Fibroblast of the aortic adventitia (primary cell): ENCODE measurements at places on chromosomes 3 and 15. TPM values are rescaled to one million over a fixed set of nuclear protein-coding genes. Genes with fewer than 3 reads are reported as not detected.

The PLA2G4F gene
- not detected in 2 replicates for total RNA-seq

The ROBO2 gene
- under 0.01 and 1.2 TPM in 2 replicates for total RNA-seq

The ZDHHC19 gene
- not detected in 2 replicates for total RNA-seq

The DAZL gene
- total RNA-seq: not detected in 2 replicates

The AMT gene
- 0.63 and 3.3 TPM in 2 replicates for total RNA-seq

The CDHR4 gene
- total RNA-seq: 0.09 TPM in 1 of 2 replicates, not detected in the other

The PAK2 gene
- 39.7 and 45.6 TPM in 2 replicates for total RNA-seq

The HDDC3 gene
- total RNA-seq: 4.3 and 12.9 TPM in 2 replicates

The ITPKA gene
- 1.4 and 1.8 TPM in 2 replicates for total RNA-seq

The GHSR gene
- total RNA-seq: not detected in 2 replicates

The ADPRH gene
- 3.8 and 4.1 TPM in 2 replicates for total RNA-seq

The ARL14 gene
- not detected in 2 replicates for total RNA-seq

The CNTN3 gene
- total RNA-seq: 0.74 and 2.4 TPM in 2 replicates

The ISY1 gene
- total RNA-seq: 20.6 and 51.0 TPM in 2 replicates

The PAK6 gene
- total RNA-seq: 0.09 TPM in 1 of 2 replicates, not detected in the other

The USP50 gene
- total RNA-seq: 0.72 TPM in 1 of 2 replicates, not detected in the other
